Activated naive CD4-positive, alpha-beta T cell treated with anti-CD3 and anti-CD28 coated beads for 36 hours (primary cell): ENCODE measurements at places on chromosomes 7 and 10.

DNA sequence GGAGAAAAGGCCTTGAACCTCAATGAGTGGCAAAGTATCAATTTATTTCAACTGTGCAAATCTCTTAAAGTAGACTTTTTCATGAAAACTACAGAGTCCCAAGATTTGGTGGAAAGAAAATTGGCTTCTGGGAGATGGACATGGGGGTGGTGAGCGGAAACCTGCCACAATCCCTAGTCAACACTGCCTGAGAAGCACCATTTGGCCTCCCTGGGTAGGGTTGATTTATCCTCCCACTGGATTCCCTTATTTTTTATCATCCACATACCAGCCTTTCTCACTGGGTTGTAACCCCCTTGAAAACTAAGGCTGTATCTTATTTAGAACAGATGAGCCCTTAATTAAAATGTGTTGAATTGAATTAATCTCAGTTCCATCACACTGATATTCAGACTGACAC, 101.7 kb upstream of the PTN start:
- DNase-seq: no peak

GRCh38 chr7:155540553-155540952, 5.8 kb downstream of the CNPY1 start:
- no peak for DNase-seq

DNA sequence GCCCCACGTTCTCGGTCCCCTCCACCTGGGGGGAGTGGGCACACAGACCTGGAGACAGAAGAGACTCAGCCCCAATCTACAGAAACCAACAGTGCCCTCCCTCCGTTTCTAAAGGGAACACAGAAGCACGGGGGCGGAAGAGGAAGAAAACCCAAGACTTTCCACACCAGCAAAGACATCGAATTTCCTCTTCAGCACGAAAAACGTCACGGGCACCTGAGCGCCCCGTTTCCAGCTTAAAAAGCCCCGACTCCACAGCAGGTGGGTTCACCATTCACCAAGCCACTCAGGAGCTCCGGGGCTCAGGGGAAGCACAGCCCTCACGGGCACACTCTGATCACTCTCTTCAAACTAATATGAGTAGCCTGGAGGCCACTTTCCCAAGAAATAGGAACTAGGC, 19.6 kb downstream of the NUDT1 start:
- DNase-seq: peak; percentile 38

GRCh38 chr10:34967335-34967880, 122.7 kb downstream of the CUL2 start:
- no peak for DNase-seq

- DNase-seq: no peak
Measured at GRCh38 chr10:91521439-91521838, 111.3 kb downstream of the HECTD2 start.

DNA sequence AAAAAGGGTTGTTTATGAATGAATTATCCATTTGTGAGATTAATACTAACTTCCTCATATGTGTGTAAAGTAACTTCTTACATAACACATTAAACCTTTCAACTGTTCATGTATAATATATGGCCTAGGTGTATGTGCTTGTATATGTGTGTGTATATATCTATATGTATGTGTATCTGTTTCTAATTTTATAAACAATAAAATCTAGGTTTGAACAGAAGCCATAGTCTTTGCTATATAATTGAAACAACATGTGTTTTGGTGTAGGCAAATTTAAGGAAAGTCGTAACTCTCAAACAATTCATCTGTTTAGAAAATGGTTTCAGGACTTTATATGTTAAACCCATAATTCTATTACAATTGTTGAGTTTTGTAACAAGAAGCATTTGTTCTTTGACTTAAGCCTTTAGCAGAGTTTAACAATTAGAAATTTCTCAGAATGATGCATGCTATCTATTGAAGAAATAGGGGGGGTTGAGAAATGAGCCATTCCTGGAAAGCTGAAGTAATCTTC, 103.3 kb downstream of the BBS9 start:
- DNase-seq: no peak
